ENCODE measurements at places on chromosomes 7 and 10. TPM values are rescaled to one million over a fixed set of nuclear protein-coding genes. Genes with fewer than 3 reads are reported as not detected.

Gene ZNF679
- total RNA-seq: not detected

Gene FRMPD2
- total RNA-seq: not detected

Gene MYOF
- total RNA-seq: 298 TPM

Gene SSC4D
- total RNA-seq: 0.33 TPM

Gene TEX36
- not detected for total RNA-seq

Gene CYP2E1
- 0.50 TPM for total RNA-seq

Gene TWIST1
- total RNA-seq: 31.2 TPM

Gene TMEM270
- not detected for total RNA-seq
